ENCODE measurements at places on chromosomes 1 and 21.
A peak's percentile ranks its signal among the peaks of the same experiment; 100 is the strongest.

DNA sequence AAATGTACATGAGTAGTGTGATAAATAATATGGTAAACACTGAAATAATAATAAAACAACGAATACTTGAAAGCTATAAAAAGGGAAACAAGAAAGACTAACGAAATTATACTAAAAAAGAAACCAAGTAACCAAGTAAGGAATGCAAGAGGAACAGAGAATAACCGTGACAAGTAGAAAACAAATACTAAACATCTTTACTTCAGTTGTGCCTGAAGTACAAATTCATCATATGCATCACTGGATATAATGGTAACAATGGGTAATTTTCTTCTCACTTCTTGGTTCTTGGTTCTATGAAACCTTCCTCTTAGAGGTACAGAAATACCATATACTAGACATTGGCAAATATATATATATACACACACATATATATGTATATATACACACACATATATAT lies 1093.6 kb upstream of the B3GALT2 start:
- DNase-seq, result no peak

DNA sequence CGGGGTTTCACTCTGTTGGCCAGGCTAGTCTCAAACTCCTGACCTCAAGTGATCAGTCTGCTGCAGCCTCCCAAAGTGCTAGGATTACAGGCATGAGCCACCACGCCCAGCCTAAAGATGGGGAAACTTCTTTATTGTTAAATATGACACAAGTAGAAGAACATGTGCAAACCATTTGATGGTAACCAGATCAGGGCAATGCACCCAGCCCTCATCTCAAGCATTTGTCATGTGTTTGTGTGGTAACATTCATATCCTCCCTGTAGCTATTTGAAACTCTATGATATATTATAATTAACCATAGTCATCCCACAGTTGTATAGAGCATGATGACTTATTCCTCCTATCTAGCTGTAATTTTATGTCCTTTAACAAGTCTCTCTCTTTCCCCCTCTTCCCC lies 119.5 kb upstream of the TMPRSS2 start:
- no peak for DNase-seq

DNA sequence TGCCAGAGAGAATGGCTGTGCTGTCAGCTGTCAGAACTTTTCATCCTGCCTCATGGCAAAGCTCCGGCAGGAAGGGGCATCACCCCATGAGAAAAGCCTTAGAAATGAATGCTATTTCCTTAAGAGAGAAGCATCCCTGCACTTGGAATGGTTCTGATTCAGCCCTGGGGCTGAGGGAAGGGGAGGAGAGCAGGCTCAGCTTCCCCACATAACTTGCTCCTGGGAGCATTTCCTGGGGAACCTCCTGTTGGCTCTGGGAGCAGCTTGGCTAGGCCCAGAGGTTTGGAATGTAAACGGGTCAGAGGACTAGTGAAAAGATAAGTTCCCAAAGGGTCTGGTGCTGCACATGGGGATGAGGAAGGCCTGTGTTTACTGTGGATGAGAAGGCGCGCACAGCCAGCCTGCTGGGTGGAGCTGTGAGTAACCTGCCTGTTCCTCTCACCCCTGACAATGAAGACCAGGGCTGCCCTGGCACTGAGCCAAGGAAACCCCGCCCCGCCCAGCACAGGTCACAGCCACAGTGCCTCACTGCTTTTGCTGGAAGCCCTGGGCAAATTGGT lies 5.0 kb downstream of the PRELP start:
- DNase-seq, result peak; percentile 28

DNA sequence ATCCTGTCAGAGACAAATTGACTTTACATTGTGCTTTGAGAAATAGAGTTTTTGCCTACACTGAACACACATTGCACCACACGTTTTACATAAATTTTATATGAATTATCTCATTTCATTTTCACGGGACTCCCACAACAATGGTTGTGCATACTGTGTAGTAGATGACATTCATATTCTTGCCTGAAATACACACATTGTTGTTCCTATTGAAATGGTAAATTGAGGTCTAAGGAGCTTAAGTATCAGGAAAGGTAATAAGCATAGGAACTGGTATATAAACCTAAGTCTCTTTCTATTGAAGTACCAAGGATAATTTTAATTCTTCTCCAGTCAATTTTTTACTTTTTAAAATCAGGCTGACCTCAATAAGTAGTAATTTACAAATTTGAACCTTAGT lies 473.7 kb upstream of the DEPDC1 start:
- DNase-seq, result no peak

- DNase-seq, result no peak
Measured at GRCh38 chr1:14426854-14427253, 171.6 kb upstream of the KAZN start.

GRCh38 chr1:215845234-215845891 lies 278.3 kb downstream of the KCTD3 start:
- DNase-seq, result no peak

GRCh38 chr1:229674042-229674441 lies 48.0 kb downstream of the URB2 start:
- DNase-seq, result no peak

GRCh38 chr1:59643526-59643925 lies 171.2 kb upstream of the HOOK1 start:
- DNase-seq, result no peak

DNA sequence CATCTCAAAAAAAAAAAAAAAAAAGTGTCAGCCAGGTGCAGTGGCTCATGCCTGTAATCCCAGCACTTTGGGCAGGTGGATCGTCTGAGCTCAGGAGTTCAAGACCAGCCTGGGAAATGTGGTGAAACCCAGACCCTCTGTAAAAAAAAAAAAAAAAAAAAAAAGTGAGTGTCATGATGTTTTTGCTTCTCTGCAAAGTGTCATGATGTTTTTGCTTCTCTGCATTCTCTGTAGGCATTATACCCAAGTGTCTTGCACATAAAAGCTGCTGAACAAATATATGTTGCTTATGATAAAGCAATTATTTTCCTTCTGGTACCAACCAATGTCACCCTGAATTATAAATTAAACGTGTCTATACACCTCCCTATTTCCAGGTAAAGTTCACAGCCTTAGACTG lies 1.7 kb downstream of the ACBD6 start:
- no peak for DNase-seq

- no peak for DNase-seq
Measured at GRCh38 chr1:17643861-17644703, 104.6 kb downstream of the ARHGEF10L start.

- no peak for DNase-seq
Measured at GRCh38 chr1:38589036-38589435, 270.5 kb downstream of the RRAGC start.

DNA sequence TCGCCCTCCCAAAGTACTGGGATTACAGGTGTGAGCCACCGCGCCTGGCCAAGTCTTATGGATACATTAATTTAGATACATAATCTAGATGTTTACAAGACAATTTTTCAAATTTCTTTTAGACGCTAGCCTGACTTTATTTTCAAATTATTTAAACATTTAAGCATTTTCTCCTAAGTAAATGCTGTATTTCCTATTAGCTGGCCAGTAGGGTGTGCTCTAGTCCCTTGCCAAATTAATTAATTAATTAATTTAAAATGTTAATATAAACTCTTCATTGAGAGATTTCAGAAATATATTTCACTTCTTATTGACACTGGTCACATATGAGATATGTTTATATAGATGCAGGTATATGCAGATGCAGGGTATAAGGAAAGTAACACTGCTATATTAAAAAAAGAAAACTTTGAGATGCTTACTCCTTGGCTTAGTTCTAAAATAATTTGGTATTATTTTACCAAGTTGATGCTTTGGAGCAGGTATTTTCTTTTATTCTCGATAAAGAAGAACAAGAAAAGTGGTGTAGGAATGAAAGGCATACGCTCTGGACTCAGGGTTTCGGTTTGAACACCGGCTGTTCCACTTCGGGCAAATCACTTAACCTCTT lies 5.2 kb upstream of the ERRFI1 start:
- DNase-seq, result no peak

DNA sequence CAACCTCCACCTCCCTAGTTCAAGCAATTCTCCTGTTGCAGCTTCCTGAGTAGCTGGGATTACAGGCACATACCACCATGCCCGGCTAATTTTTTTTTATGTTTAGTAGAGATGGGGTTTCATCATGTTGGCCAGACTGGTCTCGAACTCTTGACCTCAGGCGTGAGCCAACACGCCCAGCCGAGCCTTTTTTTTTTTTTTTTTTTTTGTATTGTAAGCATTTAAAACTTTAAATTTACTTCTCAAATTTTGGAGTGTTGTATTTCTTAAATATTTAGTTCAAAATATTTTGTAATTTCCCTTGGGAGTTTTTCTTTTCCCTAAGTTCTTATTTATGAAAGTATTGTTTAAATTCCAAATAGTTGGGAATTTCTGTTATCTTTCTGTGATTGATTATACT lies 9.2 kb upstream of the SCAF4 start:
- DNase-seq, result no peak

DNA sequence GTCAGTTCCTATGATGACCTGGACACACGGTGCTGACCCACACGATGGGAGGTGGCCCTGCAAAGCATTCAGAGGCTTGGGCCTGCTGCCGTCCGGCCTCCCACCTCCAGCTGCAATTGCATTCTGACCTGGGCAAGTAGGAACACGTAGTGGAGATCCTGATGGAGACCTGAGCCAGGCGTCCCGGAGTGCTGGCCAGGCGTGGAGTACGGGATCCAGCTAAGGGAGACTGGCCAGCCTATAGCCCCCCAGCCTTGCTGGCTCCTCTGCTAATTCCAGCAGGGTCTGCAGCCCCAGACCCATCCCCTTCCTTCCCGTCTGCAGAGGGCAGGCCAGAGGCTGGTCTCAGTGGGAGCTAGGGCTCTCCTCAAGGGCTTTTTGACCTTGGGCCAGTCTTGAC lies 11.2 kb downstream of the CD46 start:
- no peak for DNase-seq

GRCh38 chr1:151565502-151566189 lies 25.5 kb downstream of the TUFT1 start:
- no peak for DNase-seq

DNA sequence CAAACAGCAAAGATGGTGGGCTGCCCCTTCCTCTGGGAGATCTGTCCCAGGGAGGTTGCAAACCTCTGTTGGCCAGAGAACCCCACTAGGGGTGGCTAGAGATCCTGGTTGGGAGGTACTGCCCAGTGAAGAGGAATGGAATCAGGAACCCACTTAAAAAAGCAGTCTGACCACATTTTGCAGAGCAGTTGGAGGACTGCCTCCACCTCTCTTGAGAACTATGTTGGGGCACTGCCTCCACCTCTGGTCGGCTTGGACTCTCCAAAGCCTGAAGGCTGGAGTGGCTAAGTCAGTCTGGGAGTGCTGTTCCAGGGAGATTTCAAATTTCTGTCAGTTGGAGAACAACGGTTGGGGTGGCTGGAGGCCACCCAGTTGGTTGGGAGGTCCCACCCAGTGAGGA lies 58.6 kb downstream of the TNFSF4 start:
- DNase-seq, result no peak

All from activated T-helper 9 cell treated with anti-CD3 and anti-CD28 coated beads, Interleukin-2, amount 50 U/mL, for 16 hours (primary cell).